GM10248 (cell line): ENCODE measurements at places on chromosomes 1 and 21.

DNA sequence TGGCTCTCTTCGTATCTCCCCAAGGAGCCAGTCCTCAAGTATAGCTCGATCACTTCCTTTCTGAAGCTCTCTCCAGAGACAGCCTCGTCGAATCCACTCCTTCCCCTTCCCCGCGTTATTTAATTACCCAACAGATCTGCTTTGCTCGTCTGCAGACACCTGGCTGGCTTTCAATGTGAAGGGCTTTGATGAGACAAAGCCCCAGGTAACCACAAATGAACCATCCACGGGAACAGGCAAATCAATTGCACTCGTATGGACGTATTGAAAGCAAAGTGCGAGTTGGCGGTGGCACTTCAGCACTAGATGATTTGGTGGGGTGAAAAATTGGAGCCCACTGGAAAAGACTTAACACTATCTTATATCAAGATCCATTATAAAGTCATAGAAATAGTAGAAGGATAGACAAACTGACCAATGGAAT lies 364 bp upstream of the BCAR3 start:
- DNase-seq: no peak

DNA sequence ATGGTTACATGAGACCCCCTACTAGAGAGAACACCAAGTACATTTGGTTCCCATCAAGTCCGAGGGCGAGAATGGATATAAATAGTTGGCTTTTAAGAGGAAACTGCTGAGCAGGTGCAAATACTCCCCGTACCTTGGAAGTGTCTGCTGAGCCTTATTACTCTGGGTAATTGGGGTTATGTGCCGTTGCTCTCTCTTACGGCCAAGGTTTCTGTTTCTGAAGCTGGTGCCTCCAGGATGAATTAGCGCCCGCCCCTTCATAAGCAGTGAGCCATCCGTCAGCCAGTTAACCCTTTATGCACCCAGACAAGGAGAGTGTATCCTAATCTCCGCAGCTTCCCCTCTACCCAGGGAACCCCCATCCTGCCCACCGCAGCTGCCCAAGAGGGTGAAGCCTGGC lies 90.4 kb upstream of the AJAP1 start:
- DNase-seq: no peak

DNA sequence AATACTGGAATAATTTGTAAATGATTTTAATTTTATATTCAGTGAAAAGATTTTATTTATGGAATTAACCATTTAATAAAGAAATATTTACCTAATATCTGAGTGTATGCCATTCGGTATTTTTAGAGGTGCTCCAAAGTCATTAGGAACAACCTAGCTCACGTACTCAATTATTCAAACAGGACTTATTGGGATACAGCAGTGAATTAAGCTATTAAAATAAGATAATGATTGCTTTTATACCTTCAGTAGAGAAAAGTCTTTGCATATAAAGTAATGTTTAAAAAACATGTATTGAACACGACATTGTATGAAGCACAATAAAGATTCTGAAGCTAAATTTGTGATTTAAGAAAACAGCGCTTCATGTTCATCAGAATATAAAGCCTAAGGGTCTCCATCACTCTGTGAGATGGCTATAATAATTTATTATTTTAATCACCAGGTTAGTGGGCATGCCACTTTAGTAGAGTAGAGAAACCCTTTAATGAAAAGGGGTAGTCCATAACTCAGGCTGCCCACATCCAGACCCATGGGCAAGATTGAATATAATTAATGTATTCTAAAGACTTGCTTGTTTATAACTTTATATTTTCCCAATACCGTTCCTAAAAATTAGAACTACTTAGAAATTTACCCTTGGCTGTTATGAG lies 3.2 kb downstream of the CCN1 start:
- no peak for DNase-seq

- no peak for DNase-seq
Measured at GRCh38 chr1:224931605-224932004, 2.1 kb downstream of the DNAH14 start.

DNA sequence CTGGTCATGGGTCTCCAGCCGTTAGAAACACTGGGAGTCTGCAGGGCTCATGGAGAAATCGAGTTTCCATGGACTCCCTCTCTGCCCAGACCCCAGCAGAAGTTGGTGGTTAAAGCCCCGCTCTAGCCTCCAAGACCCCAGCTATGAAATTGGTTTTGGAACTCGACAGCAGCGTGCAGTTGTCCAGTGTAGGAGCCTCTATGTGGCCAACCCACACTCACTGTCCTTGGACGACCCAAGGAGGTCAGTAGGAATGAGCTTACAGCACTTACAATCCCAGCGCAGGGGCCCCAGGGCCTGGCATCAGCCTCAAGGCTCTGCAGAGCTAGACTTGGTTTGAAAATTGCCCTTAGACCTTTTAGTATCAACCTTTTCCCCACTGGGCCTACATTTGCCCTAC lies 3.2 kb upstream of the PRDM16 start:
- DNase-seq: no peak

DNA sequence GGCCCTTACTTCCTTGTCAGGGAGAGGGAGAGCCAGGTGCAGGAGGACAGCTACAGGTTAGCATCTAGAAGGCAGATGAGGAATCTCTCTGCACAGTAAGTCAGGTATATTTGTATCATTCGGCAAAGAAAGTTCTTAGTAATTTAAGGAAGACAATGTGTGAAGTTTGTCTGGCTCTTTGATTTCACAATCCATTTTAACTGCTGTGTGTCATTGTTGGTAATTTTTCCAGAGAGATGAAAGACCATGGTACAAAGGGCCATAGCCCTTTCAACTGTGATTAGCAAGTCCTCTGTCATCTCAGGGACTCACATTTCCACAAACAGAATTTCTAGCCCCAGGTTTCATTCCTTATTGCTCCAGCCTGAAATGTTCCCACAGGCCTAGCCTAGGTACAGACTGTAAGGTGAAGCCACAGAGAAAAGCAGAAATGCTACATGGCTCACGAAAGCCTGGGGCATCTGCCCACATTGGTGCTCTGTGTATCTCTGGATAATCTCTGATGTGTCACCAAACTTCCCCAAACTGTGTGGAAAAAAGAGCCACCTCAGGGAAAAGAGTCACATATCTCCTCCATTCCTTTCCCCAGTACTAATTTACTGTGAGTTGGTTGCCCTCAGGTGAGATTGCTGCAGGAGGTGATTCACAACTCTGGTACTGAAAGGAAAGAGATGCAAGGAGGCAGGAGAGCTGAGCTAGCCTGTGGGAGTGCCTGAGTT lies 70.6 kb downstream of the SYT6 start:
- no peak for DNase-seq
